Right atrium auricular region (tissue), 2 donors: ENCODE measurements at places on chromosomes 3 and 15.

GRCh38 chr3:140842984-140843649 lies 98.5 kb upstream of the SLC25A36 start:
- DNase-seq, result no peak

- DNase-seq, result no peak
These were observed 155.8 kb downstream of the EPHA6 start for GRCh38 chr3:96970211-96970610.

- no peak for DNase-seq
These were observed 5.9 kb upstream of the CD47 start for GRCh38 chr3:108096532-108097321.

DNA sequence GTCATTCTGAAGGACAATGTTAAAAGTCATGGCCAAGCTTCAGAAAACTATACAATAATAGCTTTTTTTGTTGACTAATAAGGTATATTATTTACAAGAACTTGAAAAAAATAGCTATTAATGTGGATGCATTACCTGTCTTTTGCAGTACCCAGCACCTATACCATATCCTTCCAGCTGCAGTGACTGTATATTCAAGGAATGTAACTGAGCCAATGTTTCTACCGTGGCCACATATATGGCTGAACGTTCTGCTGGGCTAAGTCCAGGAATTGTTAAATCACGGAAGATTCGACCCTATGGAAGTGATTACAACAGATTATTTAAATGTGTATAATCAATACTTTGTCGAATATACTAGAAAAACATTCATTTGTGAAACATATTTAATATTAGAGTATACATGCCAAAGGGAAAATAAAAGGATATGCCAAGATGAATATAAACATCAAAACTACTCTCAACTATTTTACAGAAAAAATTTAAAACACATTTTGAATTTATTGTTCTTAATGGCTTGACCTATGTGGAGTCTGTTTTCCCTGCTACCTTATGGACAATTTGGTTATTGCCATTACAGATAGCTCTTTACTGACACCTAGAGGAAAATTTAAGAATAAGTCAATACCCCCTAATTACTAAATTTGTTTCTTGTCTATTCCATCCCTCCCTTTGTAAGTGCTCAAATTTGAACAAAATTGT lies 17.6 kb downstream of the ACAD11 start:
- DNase-seq, result no peak

- peak; percentile 81 for DNase-seq
These were observed 130.2 kb downstream of the CHSY1 start for GRCh38 chr15:101121511-101122090.

GRCh38 chr3:82186017-82186416 lies 424.6 kb upstream of the GBE1 start:
- no peak for DNase-seq

DNA sequence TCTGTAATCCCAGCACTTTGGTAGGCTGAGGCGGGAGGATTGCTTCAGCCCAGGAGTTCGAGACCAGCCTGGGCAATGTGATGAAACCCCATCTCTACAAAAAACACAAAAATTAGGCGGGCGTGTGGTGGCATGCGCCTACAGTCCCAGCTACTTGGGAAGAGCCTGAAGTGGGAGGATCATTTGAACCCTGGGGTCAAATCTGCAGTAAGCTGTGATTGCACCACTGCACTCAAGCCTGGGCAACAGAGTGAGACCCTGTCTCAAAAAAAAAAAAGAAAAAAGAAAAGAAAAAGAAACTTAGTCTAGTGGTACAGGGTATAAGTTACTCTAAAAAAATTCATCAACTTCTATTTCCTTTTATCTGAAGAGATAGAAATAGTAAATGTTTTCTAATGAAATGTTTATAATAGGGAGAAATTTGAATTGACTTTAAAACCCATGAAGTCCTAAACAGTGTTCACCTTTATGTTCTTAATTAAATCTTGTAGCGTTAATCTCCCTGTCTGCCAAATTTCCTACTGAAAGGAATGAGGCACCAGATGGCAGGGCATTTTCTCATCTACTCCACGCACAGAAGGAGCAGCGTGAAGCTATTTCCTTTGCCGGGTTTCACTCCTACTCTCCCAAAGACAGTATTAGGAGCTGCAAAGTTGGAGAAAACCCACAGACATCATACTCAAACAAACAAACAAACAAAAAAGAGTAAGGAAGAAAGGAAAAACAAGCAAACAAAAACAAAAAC lies 1.9 kb downstream of the PCLAF start:
- no peak for DNase-seq

DNA sequence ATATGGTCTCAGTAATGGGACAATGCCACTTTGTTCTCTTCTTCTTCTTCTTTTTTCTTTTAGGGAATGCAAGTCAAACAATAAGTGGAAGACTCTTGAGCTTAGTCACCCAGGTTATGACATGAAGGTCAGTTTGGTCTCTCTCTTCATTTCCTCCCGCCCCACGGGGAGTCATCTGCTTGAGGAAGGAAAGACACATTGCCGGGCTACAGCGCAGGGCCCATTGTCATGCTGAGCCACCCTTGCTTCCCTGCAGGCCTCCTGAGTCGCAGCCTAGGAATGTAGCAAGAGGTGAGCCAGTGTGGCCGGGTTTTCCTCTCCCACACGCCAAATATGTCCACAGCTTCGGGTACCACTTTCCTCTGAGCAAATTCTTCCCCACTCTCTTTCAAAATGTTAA lies 47.6 kb downstream of the RAP2B start:
- no peak for DNase-seq

DNA sequence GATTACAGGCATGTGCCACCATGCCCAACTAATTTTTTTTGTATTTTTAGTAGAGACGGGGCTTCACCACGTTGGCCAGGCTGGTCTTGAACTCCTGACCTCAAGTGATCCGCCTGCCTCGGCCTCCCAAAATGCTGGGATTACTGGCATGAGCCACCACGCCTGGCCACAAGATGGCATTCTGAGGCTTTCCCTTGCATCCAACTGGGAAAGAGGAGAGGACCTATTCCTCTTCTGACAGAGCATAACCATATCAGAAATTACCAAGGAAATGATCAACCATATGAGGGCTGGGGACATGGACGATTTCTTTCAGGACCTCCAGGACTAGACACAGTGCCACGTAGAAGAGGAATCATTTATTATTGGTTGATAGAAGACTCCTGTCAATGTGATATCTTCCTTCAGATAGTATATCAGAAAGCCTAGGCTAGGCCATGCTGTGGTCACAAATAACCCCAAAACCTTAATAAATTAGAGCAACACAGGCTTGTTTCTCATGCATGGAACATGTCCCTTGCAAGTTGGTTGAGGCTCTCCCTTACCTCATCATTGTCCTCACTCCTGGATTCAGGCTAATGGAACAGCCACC lies 372.3 kb upstream of the IL12A start:
- no peak for DNase-seq

DNA sequence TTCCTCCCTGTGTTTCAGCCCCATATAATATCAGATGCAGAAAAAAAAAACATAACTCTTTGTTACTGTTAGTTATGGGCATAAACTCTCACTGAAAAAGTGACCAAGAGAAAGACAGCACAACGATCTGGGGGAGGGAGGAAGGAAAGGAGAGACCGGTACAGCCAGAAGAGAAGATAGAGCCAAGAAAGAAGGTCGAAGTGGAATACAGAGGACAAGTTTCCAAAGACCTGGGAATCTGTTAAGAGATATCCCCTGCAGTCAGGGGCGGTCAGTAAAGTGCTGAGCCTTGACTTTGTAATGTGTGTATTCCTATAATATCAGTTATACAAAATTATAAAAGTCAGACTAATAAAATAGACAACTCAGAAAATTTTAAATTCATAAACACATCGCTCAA lies 3.3 kb downstream of the ALDH1A2 start:
- DNase-seq, result no peak

DNA sequence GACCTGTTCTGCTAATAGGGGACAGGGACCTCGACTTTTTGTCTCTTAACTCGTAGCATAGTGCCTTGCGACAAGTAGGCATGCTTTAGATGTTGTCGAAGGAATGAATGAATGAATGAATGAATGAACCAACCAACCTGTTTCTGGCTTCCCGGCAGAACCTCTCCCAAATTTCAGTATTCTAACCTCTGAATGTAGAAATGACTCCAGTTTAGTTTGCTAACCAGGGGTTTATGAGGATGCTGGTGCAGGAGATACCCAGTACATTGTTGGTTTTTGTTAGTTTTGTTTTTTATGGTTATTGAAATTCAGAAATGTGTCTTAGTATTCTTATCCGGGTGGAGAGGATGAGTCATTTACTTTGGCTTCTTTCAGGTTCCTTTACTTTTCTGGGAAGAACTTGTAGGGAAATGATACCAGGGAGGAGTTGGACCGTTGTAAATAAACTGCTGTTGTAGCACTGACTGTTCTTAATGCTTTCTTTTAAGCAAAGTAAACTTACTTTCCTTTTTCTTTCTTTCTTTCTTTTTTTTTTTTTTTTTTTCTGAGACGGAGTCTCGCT lies 29.6 kb upstream of the EHHADH start:
- no peak for DNase-seq

DNA sequence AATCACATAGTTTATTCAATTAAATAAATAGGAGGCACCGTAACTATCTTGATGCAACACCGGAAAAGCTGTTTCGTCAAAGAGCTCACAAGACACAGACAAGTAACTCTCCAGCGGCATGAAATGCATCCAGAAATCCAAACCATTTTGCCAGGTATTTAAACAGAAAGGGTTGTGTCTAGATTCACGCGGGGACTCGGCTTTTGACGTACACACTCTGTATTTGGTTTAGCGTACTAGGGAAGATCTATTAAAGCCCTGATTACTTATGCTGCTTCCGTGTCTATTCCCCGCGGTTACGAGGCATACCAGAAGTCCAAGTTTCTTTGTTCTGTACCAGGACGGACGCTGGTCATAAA lies 718 bp downstream of the BNIP2 start:
- DNase-seq, result no peak

DNA sequence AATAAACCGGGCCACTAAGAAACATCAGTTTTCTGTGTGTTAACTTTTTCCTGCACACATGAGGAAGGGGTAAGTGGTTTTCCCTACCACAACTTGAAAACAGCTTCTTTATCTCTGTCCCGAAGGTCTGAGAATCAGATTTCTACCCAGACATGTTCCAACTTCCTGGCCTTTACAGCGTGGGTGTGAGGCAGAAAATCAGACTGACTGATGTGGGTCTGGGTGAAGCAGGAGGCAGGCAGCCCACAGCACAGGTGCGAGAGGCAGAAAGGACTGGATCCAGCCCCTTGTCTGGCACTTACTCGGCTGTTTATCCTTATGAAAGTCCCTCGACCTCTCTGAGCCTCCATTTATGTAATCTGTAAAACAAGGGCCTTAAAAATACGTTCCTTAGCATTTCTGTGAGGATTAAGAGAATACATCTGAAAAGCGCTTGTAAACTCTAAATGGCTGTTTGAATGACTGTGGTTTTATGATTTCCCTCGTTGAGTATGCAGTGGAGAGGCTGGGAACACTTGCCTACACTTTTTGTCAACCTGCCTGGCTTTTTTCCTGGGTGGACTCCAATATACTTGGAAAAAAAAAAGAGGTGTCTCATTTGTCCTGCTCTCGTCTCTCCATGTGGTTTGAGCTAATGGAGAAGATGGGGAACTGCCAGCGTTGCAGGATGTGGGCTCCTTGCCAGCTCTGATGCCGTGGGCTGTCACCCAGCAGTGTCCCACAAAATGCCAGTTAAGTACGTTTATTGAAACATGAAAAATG lies 3.1 kb downstream of the AGBL1 start:
- DNase-seq, result no peak

- DNase-seq, result no peak
These were observed 16.5 kb upstream of the MUSTN1 start for GRCh38 chr3:52851348-52851747.

DNA sequence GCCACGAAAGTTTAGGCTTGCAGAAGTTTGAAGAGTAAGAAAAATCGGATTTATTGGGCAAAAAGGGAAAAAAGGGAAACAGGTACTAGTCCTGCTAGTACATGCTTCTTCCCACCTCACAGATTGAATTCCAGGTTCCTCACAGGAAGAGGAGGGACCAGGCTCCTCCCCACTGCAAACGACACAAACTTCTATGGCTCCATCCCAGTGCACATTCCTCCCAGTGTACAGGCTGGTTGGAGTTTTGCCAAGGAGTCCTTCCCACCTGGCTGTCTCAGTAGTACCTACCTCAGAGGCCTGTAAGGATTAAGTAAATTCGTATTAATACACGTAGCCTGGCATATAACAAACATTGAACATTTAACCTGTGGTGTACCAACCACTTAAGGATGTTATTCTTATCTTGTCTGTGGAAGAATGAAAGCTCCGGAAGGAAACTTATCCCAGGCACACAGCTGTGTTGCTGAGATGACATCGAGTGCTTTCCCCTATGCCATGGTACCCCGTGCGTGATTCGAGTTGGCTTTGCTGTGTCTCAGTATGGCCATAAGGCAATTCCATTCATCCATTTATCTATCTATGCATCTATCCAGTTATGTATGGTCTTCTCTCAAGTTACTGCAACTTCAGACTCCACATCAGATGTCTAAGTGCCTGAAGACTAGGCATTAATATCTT lies 294.3 kb downstream of the LRTM1 start:
- DNase-seq, result no peak

GRCh38 chr3:89314454-89315098 lies 207.2 kb downstream of the EPHA3 start:
- no peak for DNase-seq

DNA sequence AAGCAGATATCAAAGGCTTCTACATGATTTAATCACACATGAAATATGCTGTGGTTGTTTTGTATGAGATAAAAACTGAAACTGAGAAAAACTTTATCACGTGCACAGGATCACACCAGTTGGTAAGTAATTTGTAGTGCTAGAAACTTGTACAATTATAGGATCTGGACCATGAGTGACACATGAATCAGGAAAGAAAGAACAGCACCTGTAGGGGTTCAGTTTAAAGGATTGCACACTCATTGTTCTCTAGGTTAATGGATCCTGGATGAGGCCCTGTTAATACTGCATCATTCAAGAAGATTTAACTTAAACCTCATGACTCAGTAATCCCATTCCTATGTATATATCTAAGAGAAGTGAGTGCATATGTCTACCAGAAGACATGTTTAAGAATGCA lies 87.9 kb downstream of the STT3B start:
- no peak for DNase-seq

DNA sequence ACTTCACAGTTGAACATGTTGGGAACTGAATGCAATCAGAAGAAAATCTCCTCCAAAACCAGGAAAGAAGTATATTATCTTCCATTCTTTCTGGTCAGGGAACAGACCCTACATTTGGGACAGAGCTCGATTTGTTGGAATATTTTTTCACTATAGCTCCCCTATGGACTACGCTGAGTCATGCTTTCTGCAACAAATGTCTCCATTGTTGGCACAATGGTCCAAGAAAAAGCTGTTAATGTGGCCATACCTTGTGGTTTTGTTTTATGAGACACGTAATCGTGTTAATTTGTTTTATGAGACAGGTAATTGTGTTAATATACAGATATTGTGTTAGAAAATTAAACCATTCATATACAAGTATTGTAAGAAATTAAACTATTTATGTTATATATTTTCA lies 101.4 kb downstream of the TGFBR2 start:
- DNase-seq, result no peak
